Sciatic nerve (tissue), 2 donors: ENCODE measurements at places on chromosomes 7 and 10. TPM values are rescaled to one million over a fixed set of nuclear protein-coding genes. Genes with fewer than 3 reads are reported as not detected.

Gene GIMAP5
- total RNA-seq = 18.4 TPM

Gene NEUROG3
- not detected for total RNA-seq

Gene FGFR2
- total RNA-seq = 10.8 TPM

Gene MLLT10
- total RNA-seq = 68.1 TPM

Gene TRPV6
- total RNA-seq = 0.40 TPM

Gene RASSF4
- 63.7 TPM for total RNA-seq

Gene OPN1SW
- total RNA-seq = not detected

Gene GIMAP2
- total RNA-seq = 11.7 TPM

Gene NPTX2
- 3.8 TPM for total RNA-seq

Gene NYAP1
- total RNA-seq = 9.1 TPM

Gene VSTM4
- total RNA-seq = 16.4 TPM

Gene GDF2
- not detected for total RNA-seq

Gene GFRA1
- total RNA-seq = 65.8 TPM

Gene OPTN
- 118 TPM for total RNA-seq
